ENCODE measurements at places on chromosomes 2 and 18.

- DNase-seq, result no peak
Measured at GRCh38 chr2:100785626-100786296, 34.2 kb upstream of the NPAS2 start.

DNA sequence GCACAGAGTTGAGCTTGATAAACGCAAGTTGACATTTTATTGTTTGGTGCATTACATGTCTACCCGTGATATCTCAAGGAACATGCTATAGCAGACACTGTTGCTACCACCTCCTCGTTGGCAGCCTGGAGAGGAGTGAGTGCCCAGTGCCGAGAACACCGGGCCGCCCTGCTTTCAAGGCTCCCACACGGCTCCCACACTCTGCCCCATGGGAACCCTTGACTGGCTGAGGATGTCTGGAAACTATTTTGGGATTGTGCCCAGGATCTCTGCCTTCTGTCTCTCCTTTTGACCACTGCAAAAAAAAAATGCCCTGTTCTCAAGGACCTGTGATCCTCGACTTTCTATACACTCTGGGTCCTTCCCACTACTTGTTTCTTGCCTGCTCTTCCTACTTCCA, 21.1 kb downstream of the TET3 start:
- no peak for DNase-seq

GRCh38 chr18:67652288-67652687, 135.8 kb upstream of the DSEL start:
- DNase-seq, result no peak

DNA sequence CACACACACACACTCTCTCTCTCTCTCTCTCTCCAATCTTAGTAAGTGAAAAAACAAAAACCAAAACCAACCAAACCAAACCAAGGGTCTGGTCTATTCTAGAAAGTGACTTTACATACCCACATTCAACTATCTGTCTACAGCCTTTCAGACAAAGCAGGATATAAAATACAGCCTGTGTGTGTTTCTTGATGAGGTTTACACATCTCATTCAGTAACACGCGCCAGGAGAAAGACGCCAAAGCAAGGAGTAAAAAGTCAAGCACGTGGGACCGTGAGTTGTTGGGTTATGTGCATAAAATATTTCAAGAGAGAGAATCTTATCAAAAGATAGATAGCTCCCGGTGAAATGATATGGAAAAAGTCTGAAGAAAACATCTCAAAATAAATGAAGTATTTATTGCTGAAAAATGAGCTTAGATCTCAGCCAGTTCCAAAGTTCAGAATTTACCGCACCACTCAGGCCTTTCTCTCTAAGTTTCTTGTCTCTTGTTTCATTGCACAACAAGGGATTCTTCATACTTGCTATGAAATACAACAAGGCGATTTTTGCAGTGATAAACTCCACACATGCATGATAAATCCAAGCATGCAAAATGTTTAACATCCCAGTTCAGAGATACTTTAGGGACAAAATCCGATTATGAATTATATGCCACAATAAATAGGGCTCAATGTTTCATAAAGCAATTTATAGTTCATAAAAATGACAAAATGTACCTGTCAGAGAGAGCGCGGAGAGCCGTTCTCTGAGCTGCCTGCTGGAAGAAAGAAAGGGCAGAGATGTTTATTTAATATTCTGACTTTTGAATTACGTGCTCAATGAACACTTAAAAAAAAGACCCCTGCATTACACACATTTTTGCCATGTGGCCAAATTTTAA, 159.3 kb upstream of the REV1 start:
- DNase-seq, result no peak

- no peak for DNase-seq
Measured at GRCh38 chr2:152620985-152621384, 96.3 kb downstream of the PRPF40A start.

DNA sequence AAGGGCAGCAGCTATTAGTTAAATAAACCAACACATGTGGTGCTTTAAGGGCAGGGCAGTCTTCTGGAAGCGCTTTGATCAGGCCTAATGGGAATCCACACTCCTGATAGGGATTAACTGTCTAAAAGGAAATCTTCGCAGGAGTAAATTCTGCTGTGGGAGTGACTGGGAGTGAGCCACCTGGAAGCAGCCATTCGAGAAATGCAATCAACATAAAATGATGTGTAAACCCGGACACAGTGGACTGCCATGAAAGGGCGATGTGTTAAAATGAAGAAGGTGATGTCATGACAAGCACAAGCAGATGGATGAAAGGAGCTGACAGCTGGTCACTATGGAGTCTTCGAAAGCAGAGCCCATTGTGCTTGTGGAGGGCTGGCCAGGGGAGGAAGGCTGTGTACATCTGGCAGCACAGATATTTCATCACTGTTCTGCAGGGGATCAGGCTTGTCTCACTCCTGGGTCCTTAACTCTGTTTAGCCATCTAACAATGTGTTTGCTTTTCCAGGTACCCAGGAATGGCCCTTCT, 24.8 kb upstream of the GALNT14 start:
- DNase-seq, result no peak

GRCh38 chr2:59974051-59974766, 579.2 kb downstream of the BCL11A start:
- DNase-seq, result peak; percentile 14

DNA sequence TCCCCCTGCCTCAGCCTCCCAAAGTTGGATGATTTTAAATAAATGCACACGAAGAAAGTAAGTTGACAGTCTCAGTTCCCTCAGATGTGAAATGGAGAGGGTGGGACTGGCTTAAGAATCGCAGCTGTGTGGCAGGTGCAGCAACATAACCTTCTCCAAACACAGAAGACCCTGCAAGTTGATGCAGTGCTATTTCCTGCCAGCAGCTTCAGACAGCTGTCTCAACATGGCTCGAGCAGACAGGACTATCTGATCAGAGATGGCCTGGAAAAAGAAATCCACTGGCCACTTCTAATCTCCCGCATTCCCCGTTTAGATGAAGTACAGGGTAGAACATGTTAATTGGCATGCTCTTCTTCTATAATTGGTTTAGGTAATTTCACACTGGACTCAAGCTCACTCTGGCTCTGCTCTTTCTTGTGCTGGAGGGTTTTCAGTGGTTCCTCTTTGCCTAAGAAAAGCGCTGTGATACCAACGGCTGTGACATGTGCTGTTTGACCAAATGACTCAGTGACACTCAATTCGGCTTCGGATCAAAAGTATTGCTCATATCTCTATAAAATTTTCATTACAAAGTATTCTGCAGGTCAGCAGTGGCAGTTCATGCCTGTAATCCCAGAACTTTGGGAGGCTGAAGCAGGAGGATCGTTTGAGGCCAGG, 40.2 kb downstream of the MYOM1 start:
- DNase-seq, result no peak

GRCh38 chr2:30367232-30368070, 79.6 kb upstream of the LCLAT1 start:
- no peak for DNase-seq

DNA sequence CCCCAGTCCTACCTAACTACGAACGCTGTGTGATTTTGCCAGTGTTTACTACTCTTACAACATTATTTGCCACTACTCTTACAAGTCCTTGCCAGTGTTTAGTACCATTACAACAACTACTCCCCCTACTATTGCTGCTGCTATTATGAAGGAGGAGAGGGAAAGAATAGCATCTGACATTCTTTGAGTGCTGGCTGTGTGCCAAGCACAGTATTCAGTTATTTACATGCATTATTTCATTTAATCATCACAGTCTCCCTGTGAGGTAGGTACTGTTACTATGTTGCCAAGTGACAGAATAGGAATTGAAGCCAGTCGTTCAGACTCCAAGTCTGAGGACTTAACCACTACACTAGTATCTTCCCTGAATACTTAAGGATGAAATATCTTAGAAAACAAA, 185.9 kb upstream of the FOSL2 start:
- peak; percentile 33 for DNase-seq

- no peak for DNase-seq
Measured at GRCh38 chr2:105895990-105896764, 151.5 kb downstream of the NCK2 start.

- DNase-seq, result no peak
Measured at GRCh38 chr18:43539862-43540261, 262.6 kb upstream of the SYT4 start.

DNA sequence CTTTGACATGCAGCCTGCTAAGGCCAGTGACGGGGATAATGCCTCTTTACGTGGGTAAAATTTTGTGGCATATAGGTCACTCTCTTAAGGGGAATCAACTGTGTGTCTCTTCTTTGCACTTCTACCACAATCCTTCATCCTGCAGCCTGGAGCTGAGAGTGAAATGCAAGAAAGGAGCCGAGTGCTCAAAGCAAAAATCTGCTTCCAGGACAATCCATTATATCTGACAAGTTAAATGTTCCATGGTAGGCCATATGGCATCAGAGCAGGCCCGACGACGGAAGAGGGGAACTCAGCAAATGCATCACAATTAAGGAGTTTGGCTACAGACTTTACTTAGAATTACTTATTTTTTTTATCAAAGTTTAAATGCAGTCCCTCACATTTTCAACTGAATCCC, 171.2 kb downstream of the TCF4 start:
- DNase-seq, result peak; percentile 23

DNA sequence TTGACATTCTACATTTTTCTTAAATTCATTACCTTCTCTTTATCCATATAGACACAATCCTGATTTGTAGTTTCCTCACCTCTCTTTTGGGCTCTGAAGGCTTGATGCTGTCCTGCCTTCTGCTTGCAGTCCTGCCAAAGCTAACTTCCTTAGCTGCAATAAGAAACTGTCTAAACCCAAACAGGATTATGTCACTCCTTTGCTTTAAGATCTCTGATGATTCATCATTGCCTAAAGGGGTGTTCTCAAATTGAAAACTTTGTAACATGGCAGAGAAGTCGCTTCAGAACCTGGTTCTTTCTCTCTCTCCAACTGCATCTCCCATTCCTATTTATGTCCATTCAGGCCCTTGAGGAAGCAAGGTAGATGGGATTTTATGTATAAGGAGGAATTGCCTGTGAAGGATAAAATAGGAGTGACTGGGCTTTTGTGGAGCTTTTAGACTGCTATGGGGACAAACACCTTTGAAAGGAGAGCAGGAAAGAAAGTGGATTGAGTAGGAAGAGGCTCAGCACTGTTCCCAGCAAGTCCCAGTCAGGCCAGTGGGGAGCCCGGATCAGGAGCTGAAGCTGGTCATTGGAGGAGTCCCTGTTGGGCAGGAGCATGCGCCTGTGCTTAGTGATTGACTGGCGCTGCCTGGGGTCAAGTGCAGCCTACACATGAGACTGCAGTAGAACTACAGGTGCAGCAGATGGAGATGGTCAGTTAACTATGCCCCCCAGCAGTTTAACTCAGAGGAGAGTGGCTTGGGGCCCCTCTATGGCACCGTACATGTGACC, 390.6 kb downstream of the CTNNA2 start:
- no peak for DNase-seq

DNA sequence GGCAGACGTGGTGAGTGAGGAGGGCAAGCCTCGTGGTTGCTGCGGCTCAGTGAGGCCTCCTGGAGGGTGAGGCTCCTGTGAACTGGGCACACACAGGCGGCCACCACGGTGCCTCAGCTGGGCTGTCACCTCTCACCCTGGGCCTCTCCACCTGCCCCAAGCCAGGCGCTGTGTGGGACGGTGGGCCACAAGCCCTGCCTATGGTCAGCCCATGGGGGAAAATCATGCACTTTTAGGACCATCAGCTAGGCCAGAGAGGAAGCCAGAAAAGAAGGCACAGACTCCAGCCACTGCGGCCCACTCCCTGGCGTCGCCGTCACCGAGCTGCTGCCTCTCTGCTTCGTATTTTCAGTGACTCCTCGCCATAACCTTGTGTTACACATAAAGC, 28.5 kb upstream of the HS6ST1 start:
- DNase-seq, result no peak

GRCh38 chr2:222054813-222055212, 244.0 kb downstream of the PAX3 start:
- DNase-seq, result no peak

- DNase-seq, result no peak
Measured at GRCh38 chr2:220572385-220572784, 945.0 kb downstream of the SLC4A3 start.

GRCh38 chr2:231394211-231395141, 1.0 kb upstream of the B3GNT7 start:
- no peak for DNase-seq

DNA sequence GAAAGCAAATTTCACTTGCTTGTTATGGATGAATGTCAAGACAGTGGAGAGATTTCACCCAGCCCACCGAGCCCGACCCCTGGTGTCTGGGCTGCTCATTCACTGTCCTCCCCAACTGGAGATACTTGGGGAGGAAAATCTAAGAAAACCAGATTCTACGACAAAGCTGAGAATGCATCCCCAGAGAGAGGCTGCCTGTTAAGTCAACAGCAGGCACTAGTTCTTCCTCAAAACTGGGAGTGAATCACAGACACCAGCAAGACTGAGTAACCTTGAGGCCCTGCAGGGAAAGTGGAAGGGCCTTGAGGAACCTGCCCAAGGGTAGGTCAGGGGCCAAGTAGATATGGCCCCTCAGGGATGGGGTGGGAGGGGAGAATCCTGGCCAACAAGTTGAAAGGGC, 34.2 kb upstream of the MLPH start:
- no peak for DNase-seq

GRCh38 chr2:73293534-73294171, at the start of gene EGR4:
Gene EGR4 (minus strand): TSS chr2:73293548. CDS start chr2:73293317, 231 bp downstream.
- peak; percentile 91 for DNase-seq

- no peak for DNase-seq
Measured at GRCh38 chr2:212327171-212327809, 211.3 kb downstream of the ERBB4 start.

GRCh38 chr18:31246460-31246859, 71.5 kb upstream of the DSG1 start:
- no peak for DNase-seq

All from NCI-H2081 (cell line).